ENCODE measurements at places on chromosomes 12 and 14.

- no peak for DNase-seq
Observed at GRCh38 chr12:113368331-113368730, 9.9 kb downstream of the PLBD2 start.

GRCh38 chr12:96041181-96041580 lies 5.8 kb upstream of the LTA4H start:
- DNase-seq, result no peak

DNA sequence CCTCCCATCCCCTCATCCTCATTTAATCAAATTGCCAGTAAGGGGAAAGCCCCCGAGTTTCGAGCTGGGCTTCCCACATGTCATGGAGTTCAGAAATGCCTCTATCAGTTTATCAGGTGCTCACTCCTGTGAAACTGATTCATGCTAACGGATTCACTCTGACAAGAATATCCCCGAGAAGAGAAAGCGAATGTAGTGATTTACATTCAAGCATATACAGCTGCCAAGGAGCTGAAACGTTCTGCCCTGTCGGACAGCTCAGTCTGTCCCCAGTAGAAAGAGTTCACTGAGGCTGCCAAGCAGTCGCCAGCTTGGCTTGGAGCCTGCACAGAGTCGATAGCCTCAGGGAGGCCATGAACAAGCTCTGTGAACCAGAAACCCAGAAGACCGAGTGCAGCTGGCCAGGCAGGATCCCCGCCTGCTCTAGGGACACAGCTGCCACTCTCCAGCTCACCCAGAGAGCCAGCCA lies 88.4 kb downstream of the TMCC3 start:
- no peak for DNase-seq

GRCh38 chr14:68308726-68309520 lies 483.9 kb downstream of the ZFP36L1 start:
- no peak for DNase-seq

DNA sequence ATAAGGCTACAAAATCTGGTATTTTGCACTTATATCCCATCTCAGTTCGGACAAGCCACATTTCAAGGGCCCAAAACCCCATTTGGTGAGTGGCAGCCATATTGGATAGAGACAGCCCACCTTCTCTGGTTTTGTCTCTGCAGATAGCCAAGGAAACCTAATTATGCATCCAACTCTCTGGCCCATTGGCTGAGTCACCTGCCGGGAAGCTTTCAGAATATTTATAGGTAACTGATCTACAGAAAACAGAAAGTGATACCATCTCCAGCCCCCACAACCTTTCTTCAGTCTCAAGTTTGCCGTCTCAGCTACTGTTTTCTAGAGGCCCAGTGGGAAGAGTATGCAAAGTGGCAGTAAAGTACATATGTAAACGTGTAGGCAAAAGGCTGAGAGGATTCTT lies 33.7 kb upstream of the PPP1CC start:
- no peak for DNase-seq

DNA sequence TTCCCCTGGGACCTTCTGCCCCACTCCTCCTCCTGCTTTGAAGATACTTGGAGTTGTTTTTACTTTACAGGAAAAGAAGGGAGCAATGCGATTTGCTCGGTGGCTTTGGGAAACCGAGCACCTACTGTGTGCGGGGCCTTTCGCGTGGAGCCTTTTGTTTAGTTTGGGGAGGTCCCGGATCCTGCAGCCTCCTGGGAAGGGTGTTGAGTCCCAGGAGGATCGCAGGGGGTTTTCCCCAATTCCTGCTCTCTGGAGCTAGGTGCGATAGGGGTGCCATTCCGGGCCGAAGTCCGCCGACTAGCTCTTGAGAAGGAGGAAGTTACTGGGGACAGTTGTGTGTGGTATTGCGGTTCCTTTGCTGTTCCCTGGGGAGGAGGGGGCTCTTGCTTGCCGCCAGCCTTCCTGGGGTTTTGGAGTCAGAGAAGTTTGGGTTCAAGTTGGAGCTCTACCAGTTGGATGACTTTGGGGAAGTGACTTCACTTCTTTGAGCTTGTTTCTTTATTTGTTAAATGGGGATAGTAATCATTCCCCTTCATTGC lies 1.1 kb downstream of the BRI3BP start:
- no peak for DNase-seq

DNA sequence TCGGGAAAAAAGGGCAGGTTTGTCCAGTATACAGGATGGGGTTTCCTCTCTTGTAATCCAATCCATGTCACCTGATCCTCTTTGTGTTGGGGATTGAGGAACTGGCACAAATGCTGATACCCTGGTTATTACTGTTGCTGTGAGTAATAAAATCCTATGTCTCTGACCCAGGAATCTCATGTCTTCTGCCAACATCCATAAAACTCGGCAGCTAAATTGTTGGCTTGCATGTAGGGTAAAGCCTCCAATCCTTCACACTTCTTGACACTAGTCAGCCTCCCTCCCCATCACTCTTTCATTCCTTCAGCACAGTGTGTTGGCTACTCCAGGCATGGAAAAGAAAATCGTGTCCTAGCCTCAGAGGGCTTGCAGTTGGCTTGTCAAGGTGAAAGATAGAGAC lies 9.2 kb upstream of the NOS1 start:
- no peak for DNase-seq

DNA sequence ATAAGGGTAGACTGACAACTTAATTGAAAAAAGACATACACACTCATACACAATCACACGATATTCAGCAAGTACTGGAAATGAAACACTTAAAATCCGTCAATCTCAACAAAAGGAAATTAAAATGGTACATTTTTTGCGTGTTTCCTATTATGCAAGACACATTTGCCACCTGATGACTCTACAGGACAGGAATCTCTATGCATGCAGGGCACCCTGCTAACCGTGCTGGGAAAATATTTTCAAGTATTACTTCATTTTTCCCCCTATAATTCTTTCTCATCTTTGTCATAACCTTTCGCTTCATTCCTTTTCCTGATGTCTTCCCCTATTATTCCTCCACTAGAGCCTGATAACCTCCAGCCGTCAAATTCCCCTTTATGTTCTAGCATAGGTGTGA lies 150.2 kb downstream of the TMEM132D start:
- DNase-seq, result no peak

DNA sequence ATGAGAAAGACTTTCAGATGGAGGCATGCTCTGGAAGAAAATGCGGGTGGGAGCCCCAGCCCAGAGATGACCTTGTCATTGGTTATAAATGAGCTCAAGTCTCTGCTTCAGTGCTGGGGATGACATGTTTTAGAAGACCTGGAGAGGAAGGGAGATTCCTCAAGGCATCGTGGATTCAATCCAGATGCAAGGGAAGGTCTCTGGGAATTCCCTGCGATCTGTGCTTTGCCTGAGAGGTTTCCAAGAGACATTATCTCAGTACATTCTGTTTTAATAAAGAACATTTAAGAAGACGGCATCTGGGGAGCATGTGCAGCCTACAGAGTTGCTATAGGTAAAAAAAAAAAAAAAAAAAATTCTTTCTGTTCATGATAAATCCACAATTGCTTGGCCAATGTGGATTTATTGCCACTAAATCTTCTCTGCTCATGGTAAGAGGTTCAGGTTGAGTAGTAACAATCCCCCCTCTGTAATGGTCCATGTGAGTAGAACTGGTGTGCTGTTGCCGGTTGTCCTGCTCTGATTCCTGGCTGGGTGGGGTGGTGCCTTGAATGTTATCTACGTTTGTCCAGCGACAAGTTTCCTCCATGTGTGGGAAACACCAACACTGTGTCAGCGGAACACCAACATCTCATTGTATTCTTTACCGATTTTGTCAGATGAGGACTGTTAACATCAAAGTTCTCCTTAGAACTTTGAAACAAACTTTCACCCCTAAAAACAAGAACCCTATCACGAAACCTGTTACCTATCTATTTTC lies 230.0 kb downstream of the MSRB3 start:
- DNase-seq, result no peak

GRCh38 chr12:91219919-91220318 lies 37.3 kb upstream of the DCN start:
- no peak for DNase-seq

DNA sequence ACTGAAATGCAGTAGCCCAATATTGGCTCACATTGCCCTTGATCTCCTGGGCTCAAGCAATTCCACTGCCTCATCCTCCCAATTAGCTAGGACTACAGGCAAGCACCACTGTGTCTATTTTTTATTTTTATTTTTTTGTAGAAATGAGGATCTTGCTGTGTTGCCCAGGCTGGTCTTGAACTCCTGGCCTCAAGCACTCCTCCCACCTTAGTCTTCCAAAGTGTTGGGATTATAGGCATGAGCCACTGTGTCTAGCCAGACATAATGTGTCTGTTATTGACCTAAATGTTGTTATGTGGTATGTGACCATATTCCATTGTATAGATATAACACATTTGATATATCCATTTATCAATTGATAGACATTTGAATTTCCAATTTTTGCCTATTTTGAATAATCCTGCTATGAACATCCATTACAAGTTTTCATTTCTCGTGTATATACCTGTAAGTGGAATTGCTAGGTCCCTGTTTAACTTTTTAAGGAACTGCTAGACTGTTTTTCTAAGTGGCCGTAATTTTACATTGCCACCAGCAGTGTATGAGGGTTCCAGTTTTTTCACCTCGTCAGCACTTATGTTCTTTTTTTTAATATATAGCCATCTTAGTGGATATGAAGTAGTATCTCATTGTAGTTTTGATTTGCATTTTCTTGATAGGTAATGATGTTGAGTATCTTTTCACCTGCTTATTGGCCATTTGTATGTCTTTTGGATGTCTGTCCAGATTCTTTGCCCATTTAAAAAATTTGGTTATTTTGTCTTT lies 9.4 kb downstream of the USP15 start:
- DNase-seq, result no peak

GRCh38 chr12:102182635-102183034 lies 15.0 kb downstream of the PMCH start:
- no peak for DNase-seq

DNA sequence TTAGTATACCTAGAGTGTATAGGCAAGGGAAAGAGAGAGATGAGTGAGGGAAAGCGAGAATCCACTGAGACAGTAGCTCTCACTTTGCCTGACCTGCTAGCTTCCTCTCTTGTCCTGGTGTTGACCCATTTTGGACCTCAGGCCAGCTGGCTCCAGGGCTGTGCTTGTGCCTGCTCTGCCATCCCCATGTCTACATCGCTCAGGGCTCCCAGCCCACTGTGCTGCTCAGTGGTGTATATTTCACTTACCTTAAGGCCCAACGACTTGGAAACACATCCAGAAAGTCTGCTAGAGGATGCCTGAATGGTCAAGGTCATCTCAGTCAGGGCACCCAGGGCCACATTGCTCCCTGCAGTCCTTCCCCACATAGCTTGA lies 964 bp upstream of the SERPINA4 start:
- no peak for DNase-seq

DNA sequence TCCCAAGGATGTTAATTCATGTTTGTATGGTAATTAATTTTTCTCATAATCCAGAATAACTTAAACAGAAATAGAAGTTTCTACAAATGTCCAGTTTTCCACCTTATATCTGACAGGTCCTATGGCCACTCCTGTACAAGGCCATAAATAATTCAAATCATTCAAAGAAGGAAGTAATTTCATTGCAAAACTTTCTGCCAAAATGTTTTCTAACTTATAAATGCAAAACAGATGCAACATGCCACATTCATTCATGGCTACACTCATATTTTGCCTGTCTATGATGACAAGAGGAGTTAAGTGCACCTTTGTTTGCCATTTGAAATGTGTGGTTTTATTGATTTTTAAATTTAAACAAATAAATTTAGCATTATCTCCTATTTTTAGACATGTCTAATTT lies 34.4 kb downstream of the ITPR2 start:
- no peak for DNase-seq

GRCh38 chr14:24361326-24361725 lies 6.7 kb upstream of the NFATC4 start:
- DNase-seq, result no peak

GRCh38 chr14:54781961-54782750 lies 120.5 kb downstream of the GCH1 start:
- no peak for DNase-seq

- DNase-seq, result no peak
Observed at GRCh38 chr12:48982397-48983080, 4.4 kb downstream of the WNT1 start.

GRCh38 chr12:10223208-10223607 lies 10.5 kb downstream of the GABARAPL1 start:
- no peak for DNase-seq

- no peak for DNase-seq
Observed at GRCh38 chr12:55642669-55643068, 6.0 kb downstream of the OR10P1 start.

DNA sequence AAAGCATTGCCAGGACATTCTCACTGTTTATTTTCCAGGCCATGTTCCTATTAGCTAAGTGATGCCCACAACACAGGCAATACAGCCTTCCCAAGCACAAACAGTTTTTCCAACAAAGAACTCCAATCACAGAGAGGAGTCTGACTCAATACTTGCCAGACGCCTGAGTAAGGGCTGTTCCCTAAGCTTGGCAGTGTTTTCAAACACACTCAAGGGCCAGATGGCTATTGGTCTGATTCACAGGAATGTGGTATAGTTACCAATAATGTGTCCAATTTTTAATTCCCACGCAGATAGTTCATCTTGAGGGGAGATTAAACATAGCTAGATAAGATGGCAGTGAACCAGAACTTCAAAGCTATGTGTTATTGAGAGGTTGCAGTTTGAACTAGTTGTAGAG lies 381.0 kb downstream of the SNAPC1 start:
- DNase-seq, result no peak

DNA sequence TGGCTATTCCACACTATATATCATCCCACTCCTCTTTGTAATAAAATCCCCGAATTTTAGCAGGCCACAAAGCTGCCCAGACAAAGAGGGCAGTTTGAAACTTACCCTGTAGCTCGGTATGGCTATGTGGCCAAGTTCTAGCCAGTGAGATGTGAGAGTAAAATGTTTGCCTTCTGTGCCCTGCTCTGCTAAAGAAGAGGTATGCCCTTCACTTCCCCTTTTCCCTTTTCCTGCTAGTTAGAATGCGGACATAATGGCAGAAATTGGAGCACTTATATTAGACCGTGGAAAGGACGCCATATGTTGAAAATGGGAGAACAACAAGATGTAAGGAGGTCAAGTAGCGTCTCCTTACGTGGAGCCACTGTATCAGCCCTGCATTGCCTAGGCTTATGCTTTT lies 11.5 kb upstream of the CCDC91 start:
- no peak for DNase-seq

DNA sequence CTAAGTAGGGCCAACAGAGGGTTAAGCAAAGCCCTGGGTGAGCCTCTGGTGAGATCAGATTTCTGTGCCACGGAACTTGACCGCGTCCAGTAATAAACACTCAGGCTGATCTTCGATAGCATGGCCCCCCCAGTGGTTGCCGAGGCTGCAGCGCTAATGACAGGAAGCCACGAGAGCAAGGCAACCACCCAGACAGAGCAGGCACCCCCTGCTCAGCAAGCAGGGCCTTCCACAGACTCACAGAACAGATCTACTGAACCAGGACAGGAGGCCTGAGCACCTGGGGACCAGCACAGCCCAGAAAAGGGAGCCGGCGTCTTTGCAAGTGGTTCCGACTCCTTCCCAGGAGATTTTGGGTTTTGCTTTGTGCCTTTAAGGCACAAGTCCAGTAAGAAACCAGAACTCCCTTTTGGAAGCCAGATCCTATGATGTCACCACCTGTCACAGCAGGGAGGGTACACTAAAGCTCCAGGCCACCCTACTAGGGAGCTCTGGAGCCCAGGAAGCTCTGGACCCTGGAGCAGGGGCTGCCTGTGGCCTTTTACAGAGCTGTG lies 42.3 kb downstream of the BCL11B start:
- no peak for DNase-seq

Measured in T-helper 9 cell (primary cell).